Astrocyte (in vitro differentiated cells and primary cell): ENCODE measurements at places on chromosomes 5 and 9. TPM values are rescaled to one million over a fixed set of nuclear protein-coding genes. Genes with fewer than 3 reads are reported as not detected.

- peak; percentile 48 for DNase-seq
These were observed 42.0 kb upstream of the ADRA1B start for GRCh38 chr5:159874263-159874662.

The BARX1 gene
- 0.62 and 0.73 TPM in 2 replicates for total RNA-seq

The SLC6A19 gene
- not detected in 2 replicates for total RNA-seq

GRCh38 chr5:68344447-68345111 lies 129.0 kb downstream of the PIK3R1 start:
- peak; percentile 83 for DNase-seq

- DNase-seq: no peak
These were observed 182.7 kb downstream of the PIK3R1 start for GRCh38 chr5:68398146-68398812.

- DNase-seq: no peak
These were observed 7.6 kb downstream of the PTPA start for GRCh38 chr9:129118799-129119198.

The CYLC2 gene
- not detected in 2 replicates for total RNA-seq

The ZNF484 gene
- 9.8 and 10.6 TPM in 2 replicates for total RNA-seq

- peak; percentile 84 for DNase-seq
These were observed 73.3 kb upstream of the NREP start for GRCh38 chr5:111830333-111830732.

The SMARCA2 gene
- total RNA-seq: 49.9 and 54.2 TPM in 2 replicates

DNA sequence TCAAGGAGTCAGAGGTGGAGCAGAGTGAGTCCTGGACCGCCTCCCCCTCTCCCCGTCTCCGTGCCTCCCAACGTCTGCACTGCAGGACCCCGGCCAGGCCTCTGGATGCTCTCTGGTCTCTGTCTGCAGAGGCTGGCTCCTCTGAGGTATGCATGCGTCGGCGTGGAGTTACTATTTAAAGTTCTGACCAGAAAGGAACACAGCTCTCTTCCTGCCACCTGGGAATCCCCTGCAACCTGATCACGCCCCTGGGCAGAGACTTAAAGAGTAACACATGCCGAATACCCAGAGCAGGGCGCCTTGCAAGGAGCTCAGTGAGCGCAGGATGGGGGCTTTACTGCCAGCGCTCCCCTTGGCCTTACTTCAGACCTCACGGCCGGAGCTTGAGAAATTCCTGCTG lies 16.0 kb downstream of the ANXA6 start:
- no peak for DNase-seq
